ENCODE measurements at places on chromosomes 2 and 18.

DNA sequence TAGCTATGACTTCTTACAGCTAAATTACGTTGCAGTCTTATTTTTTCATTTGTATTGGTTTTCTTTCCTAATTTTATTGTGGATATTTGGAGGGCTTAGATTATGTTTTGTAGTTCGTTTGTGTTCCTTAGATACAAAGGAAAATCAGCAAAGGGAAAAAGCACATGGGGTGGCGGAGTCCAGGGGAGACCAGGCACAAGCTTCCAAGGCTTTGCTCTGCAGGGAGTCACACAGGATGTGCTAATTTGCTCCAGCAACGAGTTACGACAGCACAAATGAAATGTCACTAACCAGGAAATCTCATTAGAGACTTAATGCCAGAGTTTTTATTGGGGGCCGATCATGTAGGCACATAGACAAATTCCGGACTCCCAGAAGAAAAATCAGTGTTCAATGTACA lies 60.5 kb upstream of the CABYR start:
- DNase-seq: no peak

DNA sequence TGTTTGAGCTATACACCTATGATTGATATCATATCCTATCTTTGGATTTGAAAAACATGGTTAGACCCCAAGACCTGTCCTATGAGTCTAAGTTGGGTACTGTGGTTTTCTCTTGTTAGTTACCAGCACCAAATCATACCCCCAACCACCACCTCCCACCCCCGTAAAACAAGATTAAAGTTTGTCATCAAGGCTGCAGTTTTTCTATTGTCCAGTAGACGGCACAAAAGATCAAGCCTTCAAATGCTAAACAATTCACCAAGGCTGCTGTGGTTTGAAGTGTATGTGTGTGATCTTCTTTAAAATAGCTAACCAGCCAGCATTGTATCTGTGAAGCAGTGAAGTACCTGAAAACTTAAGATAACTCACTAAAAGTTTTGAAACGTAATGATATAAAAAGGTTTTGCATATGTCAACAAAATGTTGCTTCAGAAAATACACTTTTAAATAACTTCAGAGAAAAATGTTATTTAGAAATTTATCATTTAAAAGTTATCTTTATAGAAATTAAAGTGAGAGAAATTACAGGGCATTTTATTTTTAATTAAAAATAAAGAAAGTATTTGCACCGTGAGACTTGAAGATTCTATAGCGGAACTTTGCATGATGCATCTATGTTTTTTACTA lies 5.8 kb upstream of the MEIS1 start:
- no peak for DNase-seq

DNA sequence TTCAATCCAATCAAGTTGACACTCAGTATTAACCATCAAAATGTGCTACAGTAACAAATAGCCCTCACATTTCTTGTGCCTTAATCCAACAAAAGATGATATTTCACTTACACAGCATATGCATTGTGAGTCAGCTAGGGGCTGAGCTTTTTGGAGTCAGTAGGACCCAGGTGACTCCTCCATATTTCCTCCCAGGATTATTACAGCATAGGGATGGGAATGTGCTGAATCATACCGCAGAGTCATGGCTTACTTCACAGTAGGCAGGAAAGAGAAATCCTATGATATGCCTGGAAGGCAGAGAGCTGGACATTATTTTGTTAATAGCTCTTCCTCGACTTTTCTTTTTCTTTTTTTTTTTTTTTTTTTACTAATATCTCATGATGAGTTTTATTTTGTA lies 153.3 kb downstream of the TMEM182 start:
- DNase-seq: no peak

DNA sequence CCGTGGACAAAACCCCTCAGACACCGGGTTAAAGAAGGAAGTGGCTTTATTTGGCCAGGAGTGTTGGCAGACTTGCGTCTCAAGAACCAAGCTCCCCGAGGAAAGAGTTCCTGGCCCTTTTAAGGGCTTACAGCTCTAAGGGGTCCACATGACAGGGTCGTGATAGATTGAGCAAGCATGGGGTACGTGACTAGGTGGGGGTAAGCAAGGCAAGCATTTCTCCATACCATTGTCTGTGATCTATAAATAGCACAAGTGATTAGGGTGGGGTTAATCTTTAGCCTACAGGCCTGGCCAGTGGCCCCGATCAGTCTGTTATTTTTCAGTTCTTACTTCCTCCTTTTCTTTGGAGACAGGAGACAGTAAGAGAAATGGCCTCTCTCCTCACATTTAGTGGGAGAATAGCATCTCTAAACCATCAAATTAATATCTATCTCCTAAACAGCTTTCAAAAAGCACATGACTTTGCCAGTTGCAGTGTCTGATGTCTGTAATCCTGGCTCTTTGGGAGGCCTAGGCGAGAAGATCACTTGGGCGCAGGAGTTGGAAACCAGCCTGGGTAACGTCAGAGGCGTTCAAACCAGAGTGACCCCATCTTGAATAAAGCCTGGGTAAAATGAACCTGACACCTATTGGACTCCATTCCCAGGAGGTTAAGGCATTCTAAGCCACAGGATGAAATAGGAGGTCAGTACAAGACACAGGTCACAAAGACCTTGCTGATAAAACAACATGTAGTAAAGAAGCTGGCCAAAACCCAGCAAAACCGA lies 18.3 kb upstream of the CNOT11 start:
- DNase-seq: no peak

DNA sequence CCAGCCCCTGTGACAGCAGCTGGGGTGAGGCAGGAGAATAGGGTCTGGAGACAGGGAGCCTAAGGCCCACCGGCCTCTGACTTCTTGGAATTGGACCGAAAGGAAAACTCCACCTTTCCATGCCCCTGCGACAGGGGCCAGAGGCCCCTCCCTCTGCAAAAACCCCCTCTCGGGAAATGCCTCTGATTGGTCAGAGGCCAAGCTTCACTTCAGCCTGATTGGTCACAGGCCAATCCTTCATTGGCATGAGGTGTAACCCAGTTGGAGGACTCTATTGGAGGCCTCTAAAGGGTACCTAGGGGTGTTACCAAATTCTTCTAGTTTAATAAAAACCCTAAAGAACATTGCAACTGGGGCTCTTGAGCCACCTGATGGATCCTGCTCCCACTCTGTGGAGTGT lies 5.7 kb upstream of the ACKR3 start:
- no peak for DNase-seq

GRCh38 chr2:176192351-176192750 lies 3.9 kb downstream of the HOXD1 start:
- no peak for DNase-seq

DNA sequence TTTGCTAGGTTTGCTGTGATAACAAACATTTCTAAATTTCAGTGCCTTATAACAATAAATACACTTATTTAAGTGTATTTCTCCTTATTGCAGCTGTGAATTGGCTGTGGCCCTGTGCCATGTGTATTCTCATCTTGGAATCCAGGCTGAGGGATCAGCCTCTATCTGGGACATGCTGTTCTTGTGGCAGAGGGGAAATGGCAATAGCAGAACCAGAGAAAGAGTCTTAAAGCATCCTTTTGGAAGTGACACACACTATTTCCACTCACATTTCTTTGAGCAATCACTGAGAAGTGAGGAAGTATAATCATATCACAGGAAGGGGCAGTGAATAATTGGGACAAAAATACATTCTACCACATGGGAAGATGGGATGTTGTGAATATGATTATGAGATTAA lies 66.2 kb upstream of the PROKR1 start:
- no peak for DNase-seq

DNA sequence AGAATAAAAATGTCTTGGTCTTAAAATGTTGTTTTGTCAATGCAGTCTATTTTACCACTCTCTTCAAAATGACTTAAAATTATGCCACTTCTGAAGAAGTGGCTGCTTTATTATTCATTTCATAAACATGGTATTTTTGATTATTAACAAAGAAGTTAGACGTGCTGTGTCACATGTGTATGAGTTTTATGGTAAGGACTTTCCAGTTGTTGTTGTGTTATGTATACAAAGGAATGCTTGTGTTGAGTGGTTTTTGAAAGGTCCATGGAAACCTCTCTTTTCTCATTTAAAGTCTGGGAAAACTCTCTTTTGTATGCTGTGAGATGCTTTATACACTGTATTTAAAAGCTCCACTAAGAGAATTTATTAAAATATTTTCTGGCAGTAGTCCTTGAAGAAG lies 116.2 kb downstream of the MTCL1 start:
- DNase-seq: no peak

GRCh38 chr18:36211612-36212065 lies 24.3 kb downstream of the MOCOS start:
- no peak for DNase-seq

- no peak for DNase-seq
Observed at GRCh38 chr2:127658641-127659407, 12.9 kb downstream of the GPR17 start.

DNA sequence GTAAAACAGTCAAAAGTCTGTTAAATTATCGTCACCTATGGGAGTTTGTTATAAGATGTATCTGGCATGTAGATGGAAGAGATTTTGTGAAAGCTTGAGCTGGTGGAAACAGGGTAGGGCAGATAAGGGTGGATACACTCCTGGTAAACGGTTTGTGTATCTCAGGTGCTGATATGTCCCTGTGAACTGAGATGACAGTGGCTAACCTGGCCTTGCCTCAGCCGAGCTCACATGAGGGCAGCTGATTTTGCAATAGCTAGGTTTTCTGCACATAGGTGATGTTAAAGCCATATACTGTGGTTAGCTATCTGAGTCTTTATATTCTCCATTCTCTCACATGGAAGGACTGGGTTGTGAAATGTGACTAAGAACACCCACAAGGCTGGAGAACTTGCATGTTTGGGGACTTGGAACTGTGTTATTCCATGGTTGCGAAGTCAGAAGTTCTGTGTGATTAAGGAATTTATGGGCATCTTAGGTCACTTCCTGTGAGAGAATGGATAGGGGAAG lies 205.1 kb downstream of the TPGS2 start:
- no peak for DNase-seq

GRCh38 chr2:138712212-138712979 lies 67.8 kb downstream of the NXPH2 start:
- no peak for DNase-seq

- no peak for DNase-seq
Observed at GRCh38 chr2:173555833-173556232, 201.2 kb downstream of the CDCA7 start.

GRCh38 chr2:177281400-177282180 lies 17.1 kb upstream of the NFE2L2 start:
- DNase-seq: no peak

DNA sequence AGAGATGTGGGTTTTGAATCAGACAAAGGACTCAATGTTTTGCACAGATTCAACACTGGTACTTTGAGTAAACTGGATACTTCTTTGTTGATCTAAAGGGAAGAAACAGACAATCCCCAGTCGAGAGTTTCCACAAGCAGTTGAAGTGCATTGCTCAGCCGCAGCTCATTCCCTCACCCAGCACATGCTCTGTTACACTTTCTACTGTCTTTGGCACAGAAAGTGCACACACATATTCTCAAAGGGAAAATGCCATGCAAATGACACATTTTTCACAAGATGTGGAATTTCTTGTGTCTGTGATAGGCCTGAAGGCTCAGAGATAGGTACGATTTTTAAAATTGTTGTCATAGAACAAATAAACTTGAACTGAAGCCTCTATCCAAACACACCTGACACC lies 258.9 kb upstream of the TRIB2 start:
- no peak for DNase-seq

DNA sequence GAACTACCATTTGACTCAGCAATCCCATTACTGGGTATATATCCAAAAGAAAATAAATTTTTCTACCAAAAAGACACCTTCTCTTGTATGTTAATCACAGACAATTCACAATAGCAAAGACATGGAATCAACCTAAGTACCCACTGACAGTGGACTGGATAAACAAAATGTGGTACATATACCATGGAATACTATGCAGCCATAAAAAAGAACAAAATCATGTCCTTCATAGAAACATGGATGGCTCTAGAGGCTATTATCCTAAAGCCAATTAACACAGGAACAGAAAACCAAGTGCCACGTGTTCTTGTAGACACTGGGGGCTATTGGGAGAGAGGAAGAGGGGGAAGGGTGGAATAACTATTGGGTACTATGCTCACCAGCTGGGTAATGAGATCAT lies 27.7 kb downstream of the FLACC1 start:
- DNase-seq: no peak

All from esophagus squamous epithelium (tissue), 5 donors.